ENCODE measurements at places on chromosomes 16 and 17.
A peak's percentile ranks its signal among the peaks of the same experiment; 100 is the strongest.

GRCh38 chr17:64457156-64457555 is 8.2 kb downstream of the MILR1 start:
- no peaks in the 10 kb centered on the region for H3K36me3 ChIP-seq
- DNase-seq = no peak
- no peaks in the 10 kb centered on the region for H3K27me3 ChIP-seq
- no peak overlapping the region for H3K4me3 ChIP-seq
- peak overlapping the region; percentile 1 for H3K27ac ChIP-seq

DNA sequence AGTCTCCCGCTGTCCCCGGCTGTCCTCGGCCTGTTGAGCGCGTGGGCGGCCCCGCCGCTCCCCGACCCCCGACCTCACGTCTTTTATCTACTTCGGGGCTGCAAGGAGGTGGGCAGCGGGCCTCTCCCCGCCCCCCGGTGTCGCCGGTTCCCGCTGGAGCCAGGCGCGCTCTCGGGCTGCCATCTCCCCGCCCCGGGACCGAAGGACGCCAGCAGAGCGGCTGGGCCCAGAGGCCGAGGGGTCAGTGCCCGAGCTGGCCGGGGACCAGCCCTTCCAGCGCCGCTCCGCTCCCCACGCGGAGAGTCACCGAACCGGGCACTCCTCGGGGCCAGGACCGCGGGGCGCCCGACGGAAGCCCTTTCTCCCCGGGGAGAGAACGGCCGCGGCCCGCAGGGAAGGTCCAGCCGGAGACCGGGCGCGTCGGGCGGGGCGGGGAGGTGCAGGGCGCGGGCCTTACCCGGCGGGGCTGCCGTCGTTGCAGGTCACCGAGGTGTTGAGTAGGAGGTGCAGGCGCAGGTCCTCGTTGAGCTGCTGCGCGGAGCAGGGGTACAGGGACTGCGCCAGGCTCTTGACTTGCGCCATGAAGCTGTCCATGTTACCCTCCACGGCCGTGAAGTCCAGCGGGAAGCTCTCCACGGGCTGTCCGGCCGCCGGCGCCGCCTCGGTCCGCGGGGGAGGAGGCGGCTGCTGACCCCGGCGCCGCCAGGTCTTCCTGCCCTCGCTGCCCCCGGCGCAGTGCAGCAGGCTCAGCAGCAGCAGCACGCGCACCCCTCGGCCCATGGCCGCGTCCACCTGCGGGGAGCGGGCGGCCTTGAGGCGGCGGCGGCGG is 643 bp downstream of the NOTUM start:
- no peak for DNase-seq
- no peak overlapping the region for H3K27ac ChIP-seq
- H3K4me3 ChIP-seq = no peak overlapping the region
- peaks cover 21% of the 10 kb centered on the region for H3K27me3 ChIP-seq

GRCh38 chr16:60107437-60107836 is 1373.3 kb upstream of the GOT2 start:
- no peak overlapping the region for H3K27ac ChIP-seq
- DNase-seq = no peak
- no peaks in the 10 kb centered on the region for H3K4me1 ChIP-seq
- H3K36me3 ChIP-seq = no peaks in the 10 kb centered on the region

GRCh38 chr16:69600202-69600601 is 34.4 kb downstream of the NFAT5 start:
- no peak overlapping the region for H3K27ac ChIP-seq
- H3K27me3 ChIP-seq = no peaks in the 10 kb centered on the region
- H3K4me1 ChIP-seq = peaks cover 35% of the 10 kb centered on the region
- no peak overlapping the region for H3K4me3 ChIP-seq
- H3K36me3 ChIP-seq = no peaks in the 10 kb centered on the region

GRCh38 chr16:8655184-8655717 is 19.2 kb upstream of the ABAT start:
- H3K27ac ChIP-seq = no peak overlapping the region
- DNase-seq = no peak
- H3K36me3 ChIP-seq = no peaks in the 10 kb centered on the region
- H3K27me3 ChIP-seq = no peaks in the 10 kb centered on the region
- no peak overlapping the region for H3K4me3 ChIP-seq
- peaks cover 5% of the 10 kb centered on the region for H3K4me1 ChIP-seq

- peaks cover 54% of the 10 kb centered on the region for H3K27me3 ChIP-seq
- DNase-seq = no peak
- H3K36me3 ChIP-seq = no peaks in the 10 kb centered on the region
- peak overlapping the region; percentile 97 for H3K4me3 ChIP-seq
Observed at GRCh38 chr17:48586355-48587258, 3.4 kb downstream of the HOXB3 start.

DNA sequence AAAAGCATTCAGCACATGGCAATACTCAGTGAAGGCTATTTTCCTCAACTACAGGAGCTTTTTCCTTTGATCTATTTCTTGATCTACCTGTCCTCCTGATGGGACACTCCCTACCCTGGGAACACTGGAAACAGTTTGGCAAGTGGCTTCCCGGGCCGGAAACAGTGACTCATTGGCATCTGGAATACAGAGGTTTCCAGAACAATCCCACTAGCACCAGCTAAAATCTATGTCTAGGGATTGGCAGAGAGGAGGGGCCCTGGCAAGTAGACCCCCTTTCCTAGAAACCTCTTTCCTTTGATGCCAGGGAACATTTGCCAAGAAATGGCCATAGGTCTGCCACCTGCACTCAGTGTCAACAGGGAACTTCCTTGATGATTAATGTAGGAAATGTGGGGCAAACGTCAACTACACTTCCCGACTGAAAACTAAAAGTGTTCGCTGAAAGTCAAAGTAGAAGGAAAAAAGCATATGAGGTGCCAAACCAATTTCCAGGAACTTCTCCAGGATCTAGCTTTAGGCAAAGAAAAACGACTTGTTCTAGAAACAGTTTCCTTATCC is 30.4 kb upstream of the FBXW10B start:
- peaks cover 5% of the 10 kb centered on the region for H3K4me1 ChIP-seq
- H3K27ac ChIP-seq = no peak overlapping the region
- no peak overlapping the region for H3K4me3 ChIP-seq
- H3K36me3 ChIP-seq = no peaks in the 10 kb centered on the region
- DNase-seq = no peak

DNA sequence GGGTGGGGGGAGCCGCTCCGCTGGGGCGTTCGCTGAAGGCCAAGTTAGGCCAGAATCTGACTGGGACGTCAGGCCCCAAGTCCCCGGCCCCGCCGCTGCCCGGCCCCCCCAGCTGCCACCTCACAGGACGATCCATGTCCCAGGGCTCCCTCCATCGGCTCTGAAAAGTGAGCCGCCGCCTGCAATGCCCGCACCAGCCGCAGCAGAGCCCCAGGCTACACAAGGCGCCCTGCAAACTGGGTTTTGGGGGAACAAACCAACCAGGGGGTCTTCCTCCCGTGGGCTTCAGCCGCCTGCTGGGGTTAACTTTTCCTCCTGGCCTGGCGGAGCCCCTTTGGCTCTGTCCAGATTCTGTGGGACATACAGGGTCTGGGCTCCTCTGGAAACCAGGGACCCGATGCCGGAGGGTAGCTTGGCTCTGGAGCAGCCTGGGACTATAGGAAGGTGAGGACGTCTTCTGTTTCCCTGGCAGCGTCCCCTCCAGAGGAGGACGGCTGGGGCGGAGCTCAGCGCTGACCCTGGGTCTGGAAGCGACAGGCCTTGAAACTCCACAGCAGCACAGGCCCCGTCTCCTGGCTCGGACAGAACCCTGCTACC is 835 bp downstream of the NME4 start:
- peaks cover 17% of the 10 kb centered on the region for H3K4me1 ChIP-seq
- H3K27ac ChIP-seq = no peak overlapping the region
- no peak for DNase-seq
- peak overlapping the region; percentile 45 for H3K4me3 ChIP-seq
- H3K27me3 ChIP-seq = no peaks in the 10 kb centered on the region

- peak overlapping the region; percentile 85 for H3K4me3 ChIP-seq
- peaks cover 40% of the 10 kb centered on the region for H3K4me1 ChIP-seq
- peak overlapping the region; percentile 85 for H3K27ac ChIP-seq
- H3K27me3 ChIP-seq = no peaks in the 10 kb centered on the region
- no peak for DNase-seq
Observed at GRCh38 chr17:78779850-78780249, 2.2 kb downstream of the CYTH1 start.

DNA sequence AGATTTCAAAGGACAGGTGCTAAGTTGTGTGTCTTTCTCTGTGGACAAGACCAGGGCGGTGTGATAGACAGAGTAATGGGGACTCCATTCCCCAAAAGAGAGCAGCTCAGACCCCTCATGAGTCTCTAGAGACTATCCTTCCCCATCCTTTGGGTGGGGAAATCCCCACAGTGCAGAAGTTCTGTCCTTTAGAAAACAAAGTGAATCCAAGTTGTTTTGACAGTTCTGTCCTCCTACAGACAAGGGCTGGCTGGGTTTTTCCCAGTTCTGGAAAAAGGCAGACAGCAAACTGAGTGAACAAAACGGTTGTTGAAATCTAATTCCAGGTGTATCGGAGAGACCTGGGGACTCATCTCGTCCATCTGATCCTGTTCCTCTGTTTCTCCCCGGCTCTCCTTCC is 11.0 kb upstream of the HAS3 start:
- no peak for DNase-seq
- no peak overlapping the region for H3K4me3 ChIP-seq
- H3K36me3 ChIP-seq = no peaks in the 10 kb centered on the region
- no peak overlapping the region for H3K27ac ChIP-seq
- H3K27me3 ChIP-seq = no peaks in the 10 kb centered on the region

DNA sequence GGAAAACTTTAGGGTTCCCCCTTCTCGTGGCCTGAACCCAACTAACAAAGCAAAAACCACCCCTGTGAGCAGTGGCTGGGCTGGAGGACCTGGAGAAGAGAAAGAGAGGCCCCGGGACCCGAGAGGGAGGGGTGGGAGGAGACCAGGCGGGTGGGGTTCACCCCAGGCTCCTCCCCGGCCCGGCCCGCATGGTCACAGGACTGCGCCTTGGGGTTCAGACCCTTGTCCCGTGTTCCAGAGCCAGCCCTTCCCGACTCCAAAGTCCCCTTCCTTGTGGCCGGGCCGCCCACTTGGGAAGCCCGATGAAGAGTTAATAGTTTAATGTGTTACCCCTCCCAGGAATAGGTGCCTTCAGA is 852 bp downstream of the MARVELD3 start:
- no peak overlapping the region for H3K27ac ChIP-seq
- DNase-seq = no peak
- H3K4me3 ChIP-seq = no peak overlapping the region
- no peaks in the 10 kb centered on the region for H3K36me3 ChIP-seq
- peaks cover 12% of the 10 kb centered on the region for H3K27me3 ChIP-seq

DNA sequence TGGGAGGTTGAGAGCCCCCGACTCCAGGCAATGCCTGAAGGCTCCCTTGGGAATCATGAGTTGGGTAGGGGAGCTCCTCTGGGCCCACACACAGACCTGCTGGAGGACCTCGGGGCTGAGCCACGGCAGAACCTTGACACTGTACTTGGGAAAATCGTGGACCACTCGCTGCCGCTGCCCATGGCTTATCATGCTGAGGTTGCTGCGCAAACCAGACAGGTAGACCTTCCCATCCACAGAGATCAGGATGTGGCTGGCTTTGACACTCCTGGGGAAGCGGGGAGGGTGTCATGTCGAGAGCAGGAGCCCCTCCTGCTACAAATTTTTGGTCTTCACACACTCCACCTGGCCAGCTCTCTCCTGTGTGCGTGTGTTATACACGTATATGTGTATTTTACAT is 7.2 kb upstream of the LIMD2 start:
- no peak overlapping the region for H3K4me3 ChIP-seq
- no peaks in the 10 kb centered on the region for H3K27me3 ChIP-seq
- peaks cover 15% of the 10 kb centered on the region for H3K36me3 ChIP-seq
- H3K4me1 ChIP-seq = peaks cover 51% of the 10 kb centered on the region
- DNase-seq = no peak

GRCh38 chr17:63399316-63399715 is 46.8 kb downstream of the CYB561 start:
- H3K4me1 ChIP-seq = no peaks in the 10 kb centered on the region
- H3K4me3 ChIP-seq = no peak overlapping the region
- no peak for DNase-seq
- peaks cover 2% of the 10 kb centered on the region for H3K36me3 ChIP-seq

- no peak overlapping the region for H3K27ac ChIP-seq
- H3K4me3 ChIP-seq = no peak overlapping the region
Observed at GRCh38 chr16:63188086-63188771, 1152.0 kb upstream of the CDH8 start.

DNA sequence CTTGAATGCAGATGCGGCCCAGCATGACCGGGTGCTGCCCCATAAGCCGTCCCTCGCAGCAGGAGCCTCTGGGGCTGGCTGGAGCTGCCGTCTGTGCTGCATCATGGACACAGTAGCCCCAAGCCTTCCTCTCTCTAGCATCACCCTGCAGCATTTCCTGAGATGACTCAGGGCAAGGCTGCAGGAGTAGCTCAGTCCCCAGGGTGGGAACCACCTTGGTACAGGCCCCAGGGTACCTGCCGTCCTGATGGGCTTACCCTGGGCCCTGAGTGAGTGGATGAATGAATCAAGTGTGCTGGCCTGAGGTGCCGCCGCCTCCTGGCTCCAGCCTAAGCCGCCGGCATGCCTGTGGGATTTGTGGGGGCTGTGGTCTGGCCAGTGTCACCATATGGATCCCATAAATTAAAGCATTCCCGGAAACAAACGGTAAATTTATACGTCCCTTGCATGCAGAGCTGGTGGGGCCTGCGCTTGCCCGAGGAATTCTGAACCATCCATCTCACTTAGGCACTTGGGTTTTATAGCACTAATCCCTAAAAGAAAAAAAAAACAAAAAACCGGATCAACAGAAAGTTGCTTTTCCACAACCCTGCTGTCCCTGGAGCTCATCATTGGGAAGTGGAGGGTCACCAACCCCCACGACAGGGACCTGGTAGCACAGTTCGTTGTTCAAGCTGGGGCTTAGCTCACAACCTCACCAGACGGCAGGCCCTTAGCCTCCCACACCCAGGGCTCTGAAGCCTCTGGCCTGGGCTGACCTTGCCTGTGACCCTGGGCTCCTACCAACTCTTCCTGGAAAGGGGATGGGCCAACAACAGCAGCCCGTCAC is 242.6 kb upstream of the CIBAR2 start:
- DNase-seq = no peak
- H3K27ac ChIP-seq = no peak overlapping the region
- H3K27me3 ChIP-seq = peaks cover 3% of the 10 kb centered on the region
- no peaks in the 10 kb centered on the region for H3K4me1 ChIP-seq

DNA sequence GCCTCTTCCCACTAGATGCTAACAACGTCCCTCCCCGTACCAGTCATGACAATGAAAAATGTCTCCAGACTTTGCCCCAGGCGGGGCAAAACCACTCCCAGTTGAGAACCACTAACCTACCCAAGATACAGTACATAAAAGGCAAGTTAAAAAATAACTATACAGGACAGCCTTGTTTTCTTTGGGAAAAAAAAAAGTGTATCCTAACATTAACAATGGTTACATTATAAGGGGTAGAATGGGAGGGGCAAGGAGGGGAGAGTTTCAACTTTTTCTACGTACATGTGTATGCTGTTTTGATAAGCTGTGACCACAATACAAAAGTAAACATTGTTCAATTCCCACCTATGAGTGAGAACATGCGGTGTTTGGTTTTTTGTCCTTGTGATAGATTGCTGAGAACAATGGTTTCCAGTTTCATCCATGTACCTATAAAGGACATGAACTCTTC is 94.9 kb downstream of the TOX3 start:
- H3K36me3 ChIP-seq = no peaks in the 10 kb centered on the region
- no peak for DNase-seq
- no peak overlapping the region for H3K27ac ChIP-seq
- no peaks in the 10 kb centered on the region for H3K27me3 ChIP-seq
- no peaks in the 10 kb centered on the region for H3K4me1 ChIP-seq

- H3K27ac ChIP-seq = no peak overlapping the region
- no peak overlapping the region for H3K4me3 ChIP-seq
Observed at GRCh38 chr17:28472871-28473497, 460 bp upstream of the SLC13A2 start.

- H3K36me3 ChIP-seq = no peaks in the 10 kb centered on the region
- DNase-seq = no peak
- no peaks in the 10 kb centered on the region for H3K4me1 ChIP-seq
- H3K27me3 ChIP-seq = no peaks in the 10 kb centered on the region
- no peak overlapping the region for H3K4me3 ChIP-seq
Observed at GRCh38 chr16:51243936-51244436, 92.9 kb upstream of the SALL1 start.
